ENCODE measurements at places on chromosomes 6 and 20.

DNA sequence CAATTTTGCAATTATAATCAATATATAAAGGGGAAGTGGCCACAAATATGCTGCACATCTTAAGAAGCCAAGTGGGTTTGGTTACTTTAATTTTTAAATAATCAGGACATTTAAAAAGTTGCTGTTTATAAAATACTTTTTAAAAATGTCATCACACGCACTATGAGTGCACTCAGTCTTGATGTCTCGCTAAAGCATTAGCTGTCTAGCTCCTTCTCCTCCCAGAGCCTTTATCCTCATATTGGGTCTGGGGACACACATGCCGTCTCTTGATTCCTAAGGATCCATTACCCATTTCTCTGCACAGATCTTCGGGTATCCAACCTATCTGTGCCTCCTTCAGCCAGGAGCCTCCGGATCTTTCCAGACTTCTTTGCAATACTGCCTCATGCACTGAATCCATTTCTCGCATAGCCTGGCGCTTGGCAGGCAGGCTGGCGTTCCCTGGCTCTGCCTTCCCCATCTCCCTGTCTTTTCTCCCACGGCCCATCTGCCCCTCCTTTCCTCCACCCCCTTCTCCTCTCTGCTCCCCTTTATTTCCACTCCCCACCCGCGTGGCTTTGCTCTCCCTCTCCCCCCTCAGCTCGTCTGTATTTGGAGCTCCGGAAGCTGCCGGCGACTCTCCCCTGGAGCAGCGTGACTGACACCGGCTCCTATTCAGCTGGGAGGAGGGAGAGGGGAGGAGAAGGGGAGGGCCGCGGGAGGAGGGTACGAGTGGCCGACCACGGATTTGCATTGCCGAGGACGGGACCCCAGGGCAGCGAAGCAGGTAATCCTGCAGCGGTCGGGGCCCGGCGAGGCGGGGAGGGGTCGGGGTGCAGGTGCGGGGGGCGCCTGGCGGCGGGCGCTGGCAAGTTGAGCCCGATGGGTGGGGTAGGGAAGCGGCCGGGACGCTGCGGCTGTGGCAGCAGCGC lies at the start of gene CAP2:
CAP2 (plus strand) TSS at position 618 of the 914 bp plus-strand sequence. CDS start 27,961 bp downstream, outside the sequence.
- peak; percentile 51 for DNase-seq

DNA sequence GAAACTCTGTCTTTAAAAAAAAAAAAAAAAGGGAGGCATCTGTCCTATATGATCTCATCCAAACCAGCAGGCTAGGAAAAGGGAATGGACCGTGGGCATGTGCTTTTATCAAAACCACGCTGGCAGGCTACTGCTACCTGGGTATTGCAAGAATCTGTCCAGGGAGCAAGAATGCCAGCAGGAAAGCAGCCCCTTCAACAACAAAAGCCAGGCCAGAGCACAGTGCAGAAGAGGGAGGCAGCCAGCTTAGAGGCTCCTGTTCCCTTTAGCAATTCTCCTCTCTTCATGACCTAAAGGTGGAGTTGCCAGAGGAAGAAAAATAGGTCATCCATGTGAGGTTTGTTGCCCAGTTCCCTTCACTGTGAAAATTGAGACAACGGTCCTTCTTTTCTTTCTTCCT lies 18.2 kb downstream of the TBC1D20 start:
- no peak for DNase-seq

DNA sequence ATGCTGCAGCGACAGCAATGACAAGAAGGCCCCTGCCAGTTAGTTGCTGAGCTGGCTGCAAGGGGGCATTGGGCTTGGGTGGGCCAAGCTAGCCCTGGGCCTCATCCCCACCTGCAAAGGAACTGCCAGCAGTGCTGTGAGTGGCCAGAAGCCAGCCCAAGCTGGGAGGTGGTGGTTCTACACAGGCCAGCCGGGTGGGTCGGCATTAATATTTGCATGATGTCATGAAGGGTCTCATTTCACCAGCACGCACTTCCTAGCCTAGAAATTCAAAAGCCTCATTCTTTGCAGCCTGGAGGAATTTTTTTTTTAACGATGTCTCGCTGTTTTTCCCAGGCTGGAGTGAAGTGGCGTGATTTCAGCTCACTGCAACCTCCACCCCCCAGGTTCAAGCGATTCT lies 62.0 kb downstream of the IYD start:
- DNase-seq = no peak

DNA sequence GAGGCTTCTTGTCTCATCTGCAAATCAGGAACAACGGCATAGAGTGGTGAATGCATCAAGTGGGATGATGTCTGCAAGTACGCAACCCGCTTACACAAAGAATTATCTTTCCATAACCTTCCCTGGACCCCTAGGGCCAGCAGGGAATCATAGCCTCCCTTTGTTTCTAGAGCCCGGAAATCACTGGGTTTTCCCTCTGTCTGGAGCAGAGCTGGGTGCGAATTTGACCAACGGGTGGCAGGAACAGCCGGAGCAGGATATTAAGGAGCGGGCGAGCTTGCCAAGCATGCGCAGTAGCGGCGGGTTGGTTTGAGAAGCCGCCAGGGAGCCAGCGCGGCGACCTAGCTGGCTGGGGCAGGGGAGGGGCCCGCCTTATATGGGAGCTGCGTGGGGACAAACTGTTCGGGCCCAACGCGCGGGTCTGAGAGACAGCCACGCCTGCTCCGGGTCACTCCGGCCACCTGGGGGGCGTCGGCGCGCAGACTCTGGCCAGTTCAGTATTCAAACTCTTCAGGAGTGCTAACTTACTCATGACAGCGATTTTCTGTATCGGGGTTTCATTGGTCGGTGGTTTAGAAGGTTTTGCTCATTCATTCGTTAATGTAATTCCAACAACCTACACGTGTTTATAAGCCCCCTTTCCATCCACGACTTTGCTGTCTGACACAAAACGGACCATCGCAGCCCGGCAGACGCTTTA lies 1.6 kb upstream of the KIF16B start:
- DNase-seq = peak; percentile 82

- no peak for DNase-seq
Observed at GRCh38 chr6:23212398-23212797, 643.0 kb downstream of the HDGFL1 start.

DNA sequence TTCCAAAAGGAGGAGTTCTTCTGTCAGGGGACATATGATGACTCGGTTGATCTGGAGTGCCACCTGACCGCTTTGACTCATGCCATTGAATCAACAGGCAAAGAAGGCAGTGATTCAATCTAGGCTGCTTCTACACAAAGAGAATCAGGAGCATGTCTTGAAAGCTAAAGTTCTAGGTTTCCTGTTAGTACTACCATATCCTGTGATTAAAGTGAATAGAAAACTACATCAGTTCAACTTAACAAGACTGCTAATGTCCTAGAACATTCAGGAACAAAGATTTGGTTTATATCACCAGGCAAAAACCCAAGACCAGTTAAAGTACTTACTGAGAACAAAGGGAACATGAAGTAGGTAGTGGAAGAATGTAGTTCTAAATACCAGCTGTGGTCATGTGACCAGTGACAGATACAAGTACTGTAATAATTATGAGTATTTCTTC lies 216.8 kb upstream of the SGK1 start:
- peak; percentile 72 for DNase-seq

- peak; percentile 73 for DNase-seq
Observed at GRCh38 chr6:51028276-51028675, 209.6 kb downstream of the TFAP2B start.

DNA sequence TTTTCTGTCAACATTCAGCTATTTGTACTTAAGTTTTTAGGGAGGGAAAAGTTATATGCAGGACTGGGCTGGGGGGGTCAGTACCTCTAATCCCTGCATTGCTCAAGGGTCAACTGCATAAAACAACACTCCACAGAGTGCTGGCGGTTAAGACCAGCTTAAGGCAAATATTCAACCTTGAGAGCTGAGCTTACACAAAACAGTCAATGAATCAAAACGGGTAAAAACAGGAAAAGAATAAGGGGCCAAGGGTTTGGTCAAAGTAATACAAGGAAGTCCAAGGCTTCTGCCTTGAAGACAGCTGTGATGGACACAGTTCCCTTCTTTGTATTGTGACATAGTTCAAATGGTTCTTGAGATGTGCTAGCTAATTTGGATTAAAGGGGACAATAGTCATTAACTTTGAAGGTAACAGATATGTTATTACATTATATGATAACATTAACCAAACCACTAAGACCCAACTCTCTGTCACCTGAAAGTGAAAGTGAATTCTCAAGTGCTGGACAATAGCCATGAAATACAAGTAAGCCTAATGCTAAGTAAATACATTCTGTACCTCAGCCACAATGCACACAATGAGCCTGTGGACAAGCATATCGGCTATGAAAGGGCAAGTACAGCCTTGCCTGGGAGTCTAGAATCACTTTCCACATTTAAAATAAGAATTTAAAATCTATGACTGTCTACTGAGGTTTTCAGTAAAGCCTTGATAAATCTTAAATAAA lies 106.8 kb downstream of the PDE10A start:
- DNase-seq = peak; percentile 18

DNA sequence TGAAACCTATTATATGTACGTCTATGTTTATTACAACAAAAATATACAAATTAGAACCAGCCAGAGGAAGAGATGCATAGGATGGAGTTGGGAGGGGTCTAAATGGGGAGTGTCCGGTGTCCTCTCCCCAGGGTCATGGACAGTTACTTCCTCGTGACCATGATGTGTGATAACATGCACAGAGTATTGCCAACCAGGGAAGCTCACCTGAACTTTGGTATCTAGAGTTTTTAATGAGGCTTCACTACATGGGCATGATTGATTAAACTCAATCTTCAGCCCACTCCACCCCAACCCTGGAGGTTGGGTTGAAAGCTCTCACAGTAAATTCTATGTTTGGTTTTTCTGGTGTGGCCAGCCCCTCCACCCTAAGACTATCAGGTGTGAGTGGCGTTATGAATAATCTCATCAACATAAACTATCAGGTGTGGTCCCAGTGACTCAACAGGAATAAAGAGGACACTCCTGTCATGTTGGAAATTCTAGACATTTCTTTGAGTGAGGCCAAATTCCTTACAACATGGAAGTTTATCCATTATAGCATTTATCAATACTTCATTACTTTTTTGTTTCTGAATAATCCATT lies 36.4 kb upstream of the FKBP1A start:
- DNase-seq = no peak

- DNase-seq = peak; percentile 92
Observed at GRCh38 chr6:75101896-75102295, 104.0 kb downstream of the COL12A1 start.

DNA sequence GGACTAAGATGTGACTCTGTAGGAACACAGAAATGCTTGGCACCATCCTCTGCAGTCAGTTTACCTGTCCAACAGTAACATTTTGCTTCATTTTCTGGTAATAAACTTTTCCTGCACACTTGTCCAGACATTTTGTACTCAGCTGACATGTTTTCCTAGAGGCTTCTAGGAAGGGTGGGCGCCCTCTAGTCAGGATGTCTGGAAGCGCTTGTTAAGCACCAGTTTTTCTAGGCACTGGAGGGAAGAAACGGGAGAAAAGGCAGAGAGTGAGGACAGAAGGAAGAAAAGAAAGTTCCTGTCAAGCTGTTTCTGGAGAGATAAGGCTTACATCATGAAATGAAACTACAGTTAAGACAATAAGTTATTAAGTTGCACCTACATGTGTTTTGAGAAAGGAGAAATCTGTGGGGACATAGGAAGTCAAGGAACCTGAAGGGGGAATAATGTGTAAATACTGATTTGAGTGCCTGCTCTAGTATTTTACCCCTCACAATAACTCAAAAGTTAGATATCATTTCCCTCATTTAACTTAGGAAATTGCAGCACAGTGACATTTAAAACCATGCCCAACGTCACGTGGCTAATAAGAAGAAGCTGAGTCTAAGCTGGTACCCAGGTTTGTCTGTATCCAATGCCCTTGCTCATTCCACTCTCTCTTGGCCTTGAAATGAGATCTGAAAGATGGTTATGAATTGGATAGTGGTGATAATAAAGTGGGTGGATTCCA lies 42.7 kb upstream of the TNFRSF21 start:
- no peak for DNase-seq

- DNase-seq = no peak
Observed at GRCh38 chr20:21114584-21114983, 8.4 kb upstream of the LINC00237 start.

DNA sequence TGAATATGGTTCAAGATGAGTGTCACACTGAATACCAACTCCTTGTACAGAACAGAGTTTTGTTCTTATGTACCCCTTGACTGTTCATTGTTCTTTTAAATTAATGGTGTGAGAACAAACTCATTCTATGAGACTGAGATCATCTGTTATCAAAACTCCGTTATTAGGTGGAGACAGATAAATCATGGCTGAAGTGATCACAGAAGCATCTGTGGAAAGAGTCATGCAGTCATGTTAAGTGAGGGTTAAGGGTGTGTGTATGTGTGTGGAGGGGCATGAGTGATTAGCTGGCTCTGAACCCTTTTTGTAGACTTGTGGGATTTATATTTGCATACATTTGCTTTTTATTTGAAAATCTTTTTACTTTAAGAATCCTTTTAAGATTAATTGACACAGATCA lies 24.7 kb downstream of the ADGRG6 start:
- DNase-seq = no peak

- no peak for DNase-seq
Observed at GRCh38 chr6:113647143-113647889, 209.8 kb upstream of the MARCKS start.

GRCh38 chr6:36980129-36980528 lies 5.9 kb downstream of the MTCH1 start:
- no peak for DNase-seq

- no peak for DNase-seq
Observed at GRCh38 chr6:95741045-95741444, 163.7 kb downstream of the MANEA start.

DNA sequence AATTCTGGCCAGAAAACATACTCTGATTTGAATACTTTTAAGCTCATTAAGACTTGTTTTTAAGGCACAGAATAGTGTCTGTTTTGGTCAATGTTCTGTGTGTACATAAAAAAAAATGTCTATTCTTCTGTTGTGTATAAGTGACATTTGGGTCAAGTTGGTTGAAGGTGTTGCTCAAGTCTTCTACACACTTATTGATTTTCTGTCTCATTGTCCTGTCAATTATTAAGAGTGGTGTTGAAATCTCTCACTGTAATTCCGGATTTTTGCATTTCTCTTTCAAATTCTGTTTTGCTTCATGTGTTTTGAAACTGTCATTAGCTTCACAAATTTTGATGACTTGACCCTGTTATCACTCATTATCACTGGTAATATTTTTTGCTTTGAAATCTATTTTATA lies 37.5 kb upstream of the EPM2A start:
- DNase-seq = no peak

GRCh38 chr6:13531956-13532355 lies 42.4 kb upstream of the SIRT5 start:
- DNase-seq = no peak

- peak; percentile 10 for DNase-seq
Observed at GRCh38 chr6:54515713-54516112, 207.5 kb downstream of the TINAG start.

- peak; percentile 72 for DNase-seq
Observed at GRCh38 chr6:95091823-95092436, 485.4 kb upstream of the MANEA start.

- DNase-seq = no peak
Observed at GRCh38 chr6:80974579-80974978, 777.9 kb downstream of the TENT5A start.

- no peak for DNase-seq
Observed at GRCh38 chr6:170084166-170084730, 206.6 kb downstream of the DLL1 start.

GRCh38 chr6:117550078-117550600 lies 52.2 kb downstream of the GOPC start:
- no peak for DNase-seq

- DNase-seq = peak; percentile 88
Observed at GRCh38 chr6:106128981-106129781, 43.0 kb downstream of the PRDM1 start.

GRCh38 chr6:74408844-74409243 lies 712.8 kb downstream of the CD109 start:
- DNase-seq = no peak

GRCh38 chr20:598133-598850 lies 11.8 kb downstream of the TCF15 start:
- DNase-seq = no peak

- peak; percentile 75 for DNase-seq
Observed at GRCh38 chr6:111992851-111993250, 61.1 kb upstream of the CCN6 start.

Measured in iris pigment epithelial cell (primary cell).